Amygdala (tissue), 56 donors: ENCODE measurements at places on chromosomes 5 and 9.

DNA sequence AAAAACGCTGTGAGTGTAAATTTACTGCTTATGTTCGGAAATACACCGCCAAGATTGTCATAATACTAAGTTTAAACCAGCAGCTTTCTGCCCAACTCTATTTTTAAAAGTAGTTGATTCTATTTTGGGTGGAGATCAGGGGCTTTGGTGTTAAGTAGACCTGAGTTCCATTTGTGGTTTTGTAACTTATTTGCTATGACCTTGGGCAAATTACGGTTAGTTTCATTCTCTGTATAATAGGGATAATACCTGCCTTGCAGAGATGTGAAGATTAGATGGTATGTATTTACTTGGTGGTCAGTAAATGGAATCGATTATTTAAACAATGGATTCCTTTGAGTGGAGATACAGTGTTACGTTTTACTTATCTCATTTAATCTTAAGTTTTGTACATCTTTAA lies 1.6 kb downstream of the RAD23B start:
- no peak for DNase-seq

- DNase-seq = no peak
Measured at GRCh38 chr5:56116599-56117141, 116.5 kb downstream of the ANKRD55 start.

DNA sequence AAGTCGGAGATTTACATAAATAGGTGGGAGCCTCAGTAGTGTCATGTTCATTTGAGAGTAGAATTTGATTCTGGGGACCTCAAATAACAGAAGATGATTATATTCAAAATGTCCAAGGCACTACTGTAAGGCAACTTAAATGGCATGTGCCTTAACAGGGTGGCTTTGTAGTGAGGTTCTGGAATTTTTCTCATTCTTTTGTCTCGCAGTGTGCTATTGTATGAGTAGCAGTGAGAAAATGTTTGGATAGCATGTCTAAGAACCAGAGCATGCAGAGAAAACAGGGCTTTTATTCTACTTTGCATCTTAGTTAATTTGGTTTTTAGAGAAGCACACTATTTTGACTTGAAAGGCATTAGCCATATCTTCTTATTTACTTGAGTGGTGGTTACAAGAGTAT lies 25.0 kb downstream of the MAST4 start:
- DNase-seq = no peak

DNA sequence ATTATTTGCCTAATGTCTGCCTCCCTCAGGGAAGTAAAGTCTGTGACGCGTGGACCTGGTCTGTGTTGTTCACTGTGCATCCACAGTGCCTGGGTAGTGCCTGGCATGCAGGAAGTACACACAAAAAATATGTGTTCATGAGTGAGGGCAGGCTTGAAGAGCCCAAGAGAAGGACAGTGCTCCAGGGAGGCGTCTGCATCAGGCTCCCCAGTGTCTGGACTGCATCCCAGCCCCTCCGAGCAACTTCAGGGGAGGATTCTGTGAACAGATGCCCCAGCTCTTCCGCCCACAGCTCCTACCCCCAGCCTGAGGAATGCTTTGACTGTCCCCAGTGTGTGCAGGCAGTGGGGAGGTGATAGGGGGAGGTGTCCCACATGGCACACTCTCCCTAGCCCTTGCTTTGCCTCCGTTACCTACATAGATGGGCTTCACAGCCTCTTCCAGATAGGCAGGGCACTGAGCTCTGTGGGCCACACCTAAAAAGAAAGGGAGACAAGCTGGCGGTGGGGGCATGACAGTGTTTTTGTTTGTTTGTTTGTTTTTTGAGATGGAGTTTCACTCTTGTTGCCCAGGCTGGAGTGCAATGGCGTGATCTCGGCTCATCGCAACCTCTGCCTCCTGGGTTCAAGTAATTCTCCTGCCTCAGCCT lies 25.4 kb downstream of the IRF1 start:
- DNase-seq = no peak

DNA sequence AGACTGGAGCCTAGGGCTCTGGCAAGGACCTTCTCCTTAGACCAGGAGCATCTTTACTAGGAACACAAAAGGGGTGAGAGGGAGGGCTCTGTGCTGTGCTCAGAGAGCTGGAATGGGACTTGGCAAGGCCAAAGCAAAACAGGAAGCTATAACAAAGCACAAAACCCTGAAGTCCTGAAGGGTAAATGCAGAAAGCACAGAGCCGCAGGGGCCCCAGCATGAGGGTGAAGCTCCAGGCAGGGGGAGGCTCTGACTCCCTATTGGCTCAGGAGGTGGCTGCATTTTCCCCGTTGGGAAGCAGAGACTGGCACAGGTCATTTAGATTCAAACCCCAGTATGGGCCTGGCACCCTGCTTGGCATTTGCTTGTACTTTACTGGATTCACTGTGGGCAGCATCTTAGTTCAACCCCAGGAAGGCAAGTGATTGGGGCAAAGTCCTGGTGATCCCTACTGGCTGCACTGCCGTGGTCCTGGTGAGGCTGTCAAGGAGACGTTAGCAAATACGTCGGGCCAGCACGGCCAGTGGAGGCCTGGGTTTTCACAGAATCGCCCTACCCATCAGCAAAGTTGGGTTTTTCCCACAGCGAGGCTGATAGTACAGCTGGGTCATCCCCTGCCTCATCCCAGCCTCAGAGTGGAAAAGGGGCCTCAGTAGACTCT lies 46.3 kb downstream of the GGTA1 start:
- DNase-seq = no peak

- no peak for DNase-seq
Measured at GRCh38 chr5:87722286-87722685, 309.6 kb upstream of the CCNH start.

DNA sequence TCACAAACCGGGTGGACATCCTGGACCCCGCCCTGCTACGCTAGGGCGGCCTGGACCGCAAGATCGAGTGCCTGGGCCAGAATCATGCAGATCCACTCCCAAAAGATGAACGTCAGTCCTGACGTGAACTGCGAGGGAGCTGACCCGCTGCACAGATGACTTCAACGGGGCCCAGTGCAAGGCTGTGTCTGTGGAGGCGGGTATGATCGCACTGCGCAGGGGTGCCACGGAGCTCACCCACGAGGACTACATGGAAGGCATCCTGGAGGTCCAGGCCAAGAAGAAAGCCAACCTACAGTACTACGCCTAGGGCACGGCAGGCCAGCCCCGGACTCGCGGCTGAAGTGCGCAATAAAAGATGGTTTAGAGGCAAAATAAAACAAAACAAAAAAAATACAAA lies 5.2 kb downstream of the SAXO1 start:
- DNase-seq = no peak

DNA sequence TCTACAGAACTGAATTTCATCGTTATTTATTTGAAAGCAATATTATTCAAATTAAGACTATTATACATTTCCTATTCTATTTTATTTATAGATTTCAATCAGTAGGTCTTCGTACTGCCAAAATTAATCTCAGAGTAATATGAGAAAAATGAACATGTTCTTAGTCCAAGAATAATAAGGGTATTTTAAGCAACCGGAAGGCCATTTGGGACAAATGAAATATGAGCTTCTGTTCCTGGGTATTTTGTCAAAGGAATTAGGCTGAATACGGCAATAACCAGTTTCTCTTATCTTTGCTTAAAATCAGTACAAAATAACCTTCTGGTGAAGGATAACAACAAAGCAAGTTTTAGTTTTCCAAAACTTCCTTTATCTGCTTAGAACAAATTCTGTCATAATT lies 410.3 kb upstream of the PRR16 start:
- no peak for DNase-seq

DNA sequence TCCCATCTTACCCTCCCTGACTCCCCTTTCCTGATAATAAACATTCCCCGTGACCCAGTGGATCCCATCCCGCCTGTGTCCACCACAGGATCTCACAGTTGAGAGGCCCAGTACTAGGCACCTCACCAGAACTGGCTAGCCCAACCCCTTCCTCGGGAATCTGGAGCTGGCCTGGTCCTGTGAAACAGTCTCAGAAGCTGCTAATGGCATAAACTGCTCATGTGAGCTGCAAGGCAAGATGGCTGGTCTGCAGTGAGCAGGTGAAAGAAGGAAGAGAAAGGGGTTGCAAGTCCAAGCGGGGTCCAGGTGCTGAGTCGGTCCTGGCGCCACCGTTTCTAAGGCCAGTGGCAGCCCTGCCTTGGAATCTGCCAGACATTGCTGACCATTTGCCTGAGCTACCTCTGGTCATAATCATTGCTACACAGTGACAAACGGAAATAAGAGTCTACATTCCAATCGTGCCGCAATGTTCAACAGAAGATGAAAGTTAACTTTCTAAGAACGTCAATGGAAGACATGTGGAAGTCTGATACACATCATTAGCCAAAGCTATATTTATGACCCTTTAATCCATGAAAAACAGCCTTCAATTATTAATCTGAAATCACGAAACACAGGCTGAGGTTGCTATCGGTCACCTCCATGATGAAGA lies 33.7 kb downstream of the DNAH5 start:
- DNase-seq = no peak

- peak; percentile 9 for DNase-seq
Measured at GRCh38 chr5:72280581-72281069, 39.4 kb downstream of the MRPS27 start.

DNA sequence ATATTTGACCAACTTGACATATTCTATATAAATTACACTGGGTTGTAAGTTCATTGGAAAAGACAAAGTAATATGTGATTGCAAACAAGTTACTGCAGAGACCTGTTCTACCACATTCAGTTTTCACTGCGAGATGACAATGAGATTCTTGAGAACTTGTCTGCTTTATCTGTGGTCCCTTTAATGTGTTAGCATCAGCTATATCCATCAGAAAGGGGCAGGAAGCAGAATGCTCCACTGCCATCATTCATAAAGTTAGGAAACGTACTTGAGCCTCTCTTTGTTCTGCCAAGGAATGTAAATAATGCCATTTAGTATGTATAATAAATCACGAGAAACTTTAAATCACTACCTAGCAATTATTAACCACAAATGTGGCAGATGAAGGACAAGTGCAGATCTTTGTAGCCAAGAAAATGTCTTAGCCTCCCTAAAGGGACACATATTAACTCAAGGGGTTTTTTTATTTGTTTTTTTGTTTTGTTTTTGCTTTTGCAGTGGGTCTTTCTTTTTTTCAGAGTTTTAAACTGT lies 59.4 kb downstream of the GIN1 start:
- DNase-seq = no peak

DNA sequence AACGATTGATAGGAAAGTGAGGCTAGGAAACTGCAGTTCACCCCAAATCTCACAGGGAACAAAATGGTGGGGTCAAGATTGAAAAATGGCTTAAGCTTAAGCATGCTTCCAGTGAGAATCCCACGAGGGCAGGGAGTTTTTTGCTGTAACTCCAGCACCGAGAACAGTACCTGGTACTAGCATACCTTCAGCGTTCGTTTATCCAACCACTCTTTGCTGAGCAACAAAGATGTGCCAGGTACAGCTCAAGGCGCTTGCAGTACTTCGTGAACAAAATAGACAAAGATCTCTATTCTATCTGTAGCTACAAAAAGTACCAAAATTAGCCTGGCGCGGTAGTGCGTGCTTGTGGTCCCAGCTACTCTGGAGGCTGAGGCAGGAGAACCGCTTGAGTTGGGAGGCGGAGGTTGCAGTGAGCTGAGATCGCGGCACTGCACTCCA lies 778 bp upstream of the PPP6C start:
- no peak for DNase-seq

DNA sequence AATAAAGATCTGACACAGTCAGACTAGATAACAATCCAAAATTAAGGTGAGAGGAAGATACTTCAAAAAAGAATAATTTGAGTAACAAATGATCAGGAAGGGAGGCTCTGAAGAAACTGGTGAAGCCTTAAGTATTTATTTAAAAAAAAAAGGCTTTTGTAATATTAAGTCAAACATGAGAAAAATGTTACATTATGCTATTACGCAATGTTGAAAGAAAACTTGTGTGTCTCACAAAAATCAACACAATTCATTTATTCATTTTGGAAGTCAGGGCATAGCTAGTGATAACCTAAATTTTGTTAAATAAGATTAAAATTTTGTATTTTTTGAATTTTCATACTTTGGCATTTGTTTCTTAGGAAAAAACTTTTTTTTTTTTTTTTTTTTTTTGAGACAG lies 28.2 kb downstream of the WDR41 start:
- no peak for DNase-seq

DNA sequence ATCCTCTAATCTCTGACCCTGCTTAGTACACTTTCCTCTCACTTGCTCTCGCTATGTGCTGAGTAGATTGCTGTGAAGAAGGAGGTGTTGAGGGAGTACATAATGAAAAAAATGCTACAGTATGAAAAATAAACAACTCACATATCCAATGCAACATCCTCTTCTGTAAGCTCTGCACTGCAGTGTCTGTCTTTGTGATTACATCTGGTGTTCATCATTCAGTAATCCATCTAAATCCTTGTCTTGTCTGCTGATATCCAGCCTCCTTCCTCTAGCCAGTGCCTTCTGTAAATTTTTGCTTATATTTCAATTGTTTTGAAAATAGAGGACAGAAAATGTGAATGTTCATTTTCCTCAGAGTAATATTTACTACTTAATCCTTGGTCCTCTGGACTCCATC lies 57.4 kb upstream of the CDH12 start:
- DNase-seq = no peak

GRCh38 chr9:136820971-136821825 lies 13.4 kb downstream of the RABL6 start:
- DNase-seq = no peak

DNA sequence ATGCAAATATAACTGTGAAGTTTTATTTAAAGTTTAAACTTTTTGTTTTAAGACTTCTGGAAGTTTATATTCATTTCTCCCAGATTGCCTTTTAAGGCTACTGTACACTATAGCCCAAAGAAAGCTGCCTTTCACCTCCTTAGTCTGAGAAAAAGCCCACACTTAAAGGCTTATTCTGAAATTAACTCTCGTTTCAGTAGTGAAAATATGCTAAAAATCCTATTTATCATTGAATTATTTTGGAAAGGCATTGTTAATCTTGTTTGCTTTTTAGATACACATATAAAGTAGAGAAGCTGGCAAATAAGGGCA lies 3.3 kb upstream of the PURA start:
- DNase-seq = no peak

- DNase-seq = no peak
Measured at GRCh38 chr5:122077366-122078115, 518 bp downstream of the LOX start.

GRCh38 chr9:111501005-111501562 lies 16.9 kb upstream of the ECPAS start:
- DNase-seq = no peak

DNA sequence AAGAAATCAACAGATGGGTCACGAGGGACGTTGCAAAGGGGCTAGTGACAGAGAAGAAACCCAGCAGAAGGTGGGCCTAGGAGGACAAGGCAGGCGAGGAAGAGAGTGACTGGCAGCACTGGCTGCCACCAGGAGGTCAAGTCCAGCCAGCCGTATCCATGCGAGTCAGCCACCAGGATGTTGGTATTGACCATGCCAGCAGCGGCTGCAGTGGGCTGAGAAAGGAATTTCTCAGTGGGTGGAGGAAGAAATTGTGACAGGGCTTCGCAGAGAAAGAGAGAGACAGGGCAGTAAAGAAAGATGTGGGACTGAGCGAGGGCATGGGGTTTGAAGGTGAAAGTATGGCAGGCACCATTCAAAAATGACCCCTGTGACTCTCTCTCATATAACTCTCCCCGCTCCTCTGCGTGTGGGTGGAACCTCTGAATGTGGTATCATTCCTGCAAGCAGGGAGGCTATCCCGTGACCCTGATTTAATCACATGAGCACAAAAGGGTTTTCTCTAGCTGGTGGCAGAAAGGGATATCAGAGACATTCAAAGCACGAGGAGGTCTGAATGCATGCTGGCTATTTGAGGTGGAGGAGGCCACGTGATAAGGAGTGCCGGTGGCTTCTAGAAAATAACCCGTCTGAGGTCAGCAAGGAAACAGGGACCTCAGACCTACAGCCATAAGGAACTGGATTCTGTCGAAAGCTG lies 45.4 kb upstream of the FBXW11 start:
- DNase-seq = no peak

- DNase-seq = no peak
Measured at GRCh38 chr5:66587771-66588170, 8.4 kb upstream of the MAST4 start.
